NCI-H2081 treated with DMSO at 0.1 percent for 48 hours (cell line): ENCODE measurements at places on chromosomes 5 and 9.

DNA sequence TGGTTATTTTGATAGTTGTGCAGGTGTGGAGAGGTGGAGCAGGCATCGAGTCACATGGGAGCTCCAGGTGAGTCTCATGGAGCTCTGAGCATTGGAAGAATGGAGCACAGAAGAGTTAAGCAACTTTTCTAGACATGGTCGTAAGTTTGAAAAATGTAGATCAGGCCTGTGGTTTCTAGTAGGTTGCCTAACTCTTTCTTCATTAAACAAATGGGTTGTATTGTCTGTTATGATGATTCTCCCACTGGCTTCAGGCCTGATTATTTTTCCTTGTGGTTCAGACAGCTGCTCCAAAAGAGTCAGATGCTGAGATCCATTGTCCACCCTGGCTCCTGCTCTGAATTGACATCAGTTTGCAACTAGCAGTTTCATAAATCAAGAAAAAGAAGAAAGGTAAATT is 80.3 kb upstream of the RPS23 start:
- DNase-seq = no peak

- no peak for DNase-seq
Measured at GRCh38 chr5:176420086-176420485, 3.7 kb upstream of the CLTB start.

- no peak for DNase-seq
Measured at GRCh38 chr5:12845549-12846159, 941.4 kb upstream of the CTNND2 start.

GRCh38 chr5:169527863-169528262 is 55.7 kb upstream of the SPDL1 start:
- no peak for DNase-seq

GRCh38 chr9:36189976-36190375 is 745 bp upstream of the CLTA start:
- DNase-seq = no peak

- no peak for DNase-seq
Measured at GRCh38 chr5:9927106-9927505, 297.0 kb upstream of the TAS2R1 start.

DNA sequence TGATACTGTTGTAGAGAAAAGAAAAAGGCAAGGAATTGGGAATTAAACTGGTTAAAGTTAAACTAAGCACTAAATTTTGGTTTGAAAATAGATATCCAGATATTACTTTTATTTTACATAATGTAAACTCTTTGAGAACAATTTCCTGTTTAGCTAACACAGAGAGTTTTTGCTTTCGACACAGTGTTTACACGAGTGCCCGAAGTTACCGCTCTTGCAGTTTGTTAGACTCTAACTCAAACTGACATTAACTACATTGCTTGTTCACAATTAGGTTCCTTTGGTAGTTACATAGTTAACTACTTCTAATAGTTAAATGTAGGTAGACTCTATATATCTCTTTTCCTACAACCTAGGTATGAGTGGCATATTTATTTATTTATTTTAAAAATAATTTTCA is 117.1 kb upstream of the CHD1 start:
- no peak for DNase-seq

GRCh38 chr5:141590127-141590526 is 28.7 kb downstream of the DIAPH1 start:
- no peak for DNase-seq

GRCh38 chr9:28810388-28811075 is 1237.3 kb upstream of the C9orf72 start:
- DNase-seq = no peak

GRCh38 chr5:61805101-61805500 is 473.0 kb downstream of the ZSWIM6 start:
- DNase-seq = no peak

DNA sequence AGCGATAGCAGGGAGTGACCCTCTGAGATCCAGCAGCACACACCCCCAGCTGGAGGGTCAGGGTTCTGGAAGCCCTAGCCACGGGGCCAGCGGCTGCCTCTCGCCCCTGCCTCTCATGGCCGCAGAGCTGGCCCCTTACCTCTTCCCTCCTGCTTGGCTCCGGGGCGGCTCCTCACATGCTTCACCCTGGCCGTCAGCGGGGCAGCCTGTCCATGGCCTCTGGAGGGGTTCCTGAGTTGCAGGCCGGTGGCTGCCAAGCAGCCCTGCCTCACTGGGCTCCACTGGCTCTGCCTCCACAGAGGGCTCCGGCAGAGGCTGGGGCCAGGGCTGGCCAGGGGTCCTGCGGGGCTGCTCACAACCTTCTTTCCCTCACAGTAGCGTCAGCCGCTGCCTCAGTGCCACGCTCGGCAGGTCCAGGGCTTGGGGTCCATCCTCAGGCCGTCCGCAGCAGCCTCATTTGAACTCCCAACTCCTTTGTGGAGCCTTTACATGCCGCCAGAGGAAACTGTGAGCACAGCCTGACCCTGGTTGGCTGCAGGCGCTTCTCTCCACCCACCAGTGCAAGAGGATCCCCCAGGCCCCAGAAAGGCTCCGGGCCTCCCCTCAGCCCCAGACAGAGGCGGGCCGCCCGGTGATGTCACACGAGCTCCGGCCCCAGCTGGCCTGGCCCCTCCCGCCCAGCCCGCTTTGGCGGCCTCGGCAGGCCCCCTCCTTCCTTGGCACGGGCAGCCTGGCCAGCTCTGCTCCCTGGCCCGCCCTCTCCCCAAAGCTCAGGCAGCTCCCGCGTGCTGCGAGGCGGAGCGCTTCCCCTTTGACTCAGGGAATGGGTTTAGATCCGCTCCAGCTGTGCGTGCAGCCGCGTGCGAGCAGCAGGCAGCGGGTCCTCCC is at the start of gene ANGPTL2:
TSS of gene ANGPTL2 (minus strand) at position 460 of the 888 bp plus-strand sequence. CDS start 13,904 bp downstream, outside the sequence.
- no peak for DNase-seq

DNA sequence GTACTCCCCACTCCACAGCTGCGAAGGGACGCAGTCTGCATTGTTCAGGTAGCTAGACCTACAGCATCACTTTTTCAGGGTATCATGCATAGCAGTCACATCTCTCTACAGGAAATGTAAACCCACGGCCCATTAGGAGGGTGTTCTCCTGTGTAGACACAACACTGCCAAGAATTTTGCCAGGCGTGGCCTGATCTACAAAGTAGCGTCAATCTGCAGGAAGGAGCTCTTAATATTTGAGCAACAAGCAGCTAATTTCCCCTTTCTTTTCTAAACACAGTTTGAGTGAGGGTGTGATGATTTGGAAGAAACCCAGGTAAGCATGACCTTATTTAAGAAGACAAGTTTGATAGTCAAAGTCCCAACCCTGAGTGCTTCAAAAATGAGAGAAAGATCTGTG is 419.0 kb downstream of the GADD45G start:
- DNase-seq = no peak

DNA sequence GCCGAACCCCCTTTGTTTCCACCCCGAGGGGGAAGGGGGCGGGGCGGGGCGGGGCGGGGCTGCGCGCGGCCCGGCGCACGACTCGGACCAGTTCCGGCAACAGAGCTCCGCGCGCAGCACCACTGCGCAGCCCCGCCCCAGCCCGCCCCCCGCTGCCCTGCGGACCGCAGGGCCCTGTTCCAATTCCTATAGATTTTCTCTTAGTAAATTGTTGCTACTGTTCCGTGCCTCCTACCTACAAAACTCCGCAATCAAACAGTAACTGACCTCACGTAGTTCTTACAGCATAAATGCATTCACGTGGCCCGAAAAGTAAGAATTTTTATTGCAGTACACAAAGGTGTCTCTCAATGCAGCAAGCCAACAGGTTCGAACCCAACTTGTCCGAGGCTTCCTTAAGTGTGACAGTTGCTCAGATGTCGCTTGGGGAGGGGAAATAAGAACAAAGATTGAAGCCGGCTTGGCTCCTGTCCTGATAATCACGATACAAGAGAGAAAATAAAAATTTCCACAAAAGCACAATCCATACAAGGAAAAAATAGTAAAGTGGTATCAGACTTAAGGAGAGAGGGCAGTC is 1.2 kb upstream of the RNF38 start:
- peak; percentile 54 for DNase-seq

- no peak for DNase-seq
Measured at GRCh38 chr5:171593401-171593800, 174.0 kb downstream of the FGF18 start.

- no peak for DNase-seq
Measured at GRCh38 chr9:78541868-78542443, 245.0 kb downstream of the PSAT1 start.
